Right renal pelvis (tissue), 4 donors: ENCODE measurements at places on chromosomes 2 and 18. TPM values are rescaled to one million over a fixed set of nuclear protein-coding genes. Genes with fewer than 3 reads are reported as not detected.
A peak's percentile ranks its signal among the peaks of the same experiment; 100 is the strongest.

- no peak for DNase-seq
Observed at GRCh38 chr2:134491771-134492441, 226.9 kb downstream of the TMEM163 start.

DNA sequence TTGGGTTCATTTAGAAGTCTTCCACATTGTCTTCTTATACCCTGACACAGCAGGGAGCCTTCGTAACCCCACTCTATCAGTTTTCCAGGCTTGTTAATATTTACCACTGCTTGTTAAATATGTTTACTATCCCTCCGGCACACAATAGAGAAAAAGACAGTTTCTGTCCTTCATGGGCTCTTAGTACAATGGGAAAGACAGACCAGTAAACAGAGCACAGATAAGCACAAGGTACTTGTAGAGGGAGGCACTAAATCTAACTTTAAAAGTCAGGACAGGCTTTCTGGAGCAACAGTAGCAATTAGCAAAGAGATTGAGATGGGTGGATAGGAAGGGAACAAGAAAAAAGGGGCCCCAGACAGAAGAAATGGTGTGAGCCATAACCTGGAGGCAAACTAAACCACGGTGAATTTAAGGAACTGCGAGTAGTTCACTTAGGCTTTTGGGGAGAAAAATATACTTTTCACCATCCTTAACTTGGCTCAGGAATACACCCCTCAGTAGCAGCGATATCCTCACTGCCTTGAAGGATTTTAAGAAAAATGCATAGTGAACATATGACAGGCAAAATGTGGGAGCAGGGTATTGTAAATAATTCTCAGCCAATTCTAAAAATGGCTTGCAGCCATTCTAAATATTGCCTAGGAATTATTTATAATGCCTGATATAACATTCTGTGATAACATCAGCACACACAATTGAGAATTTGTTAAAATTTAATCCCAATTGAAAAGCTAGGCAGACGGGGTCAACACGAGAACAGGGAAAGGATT, 383.7 kb downstream of the CDH2 start:
- DNase-seq = no peak

- DNase-seq = no peak
Observed at GRCh38 chr18:14124689-14125088, 7.5 kb downstream of the ZNF519 start.

The OR6B2 gene
- polyA plus RNA-seq = not detected

DNA sequence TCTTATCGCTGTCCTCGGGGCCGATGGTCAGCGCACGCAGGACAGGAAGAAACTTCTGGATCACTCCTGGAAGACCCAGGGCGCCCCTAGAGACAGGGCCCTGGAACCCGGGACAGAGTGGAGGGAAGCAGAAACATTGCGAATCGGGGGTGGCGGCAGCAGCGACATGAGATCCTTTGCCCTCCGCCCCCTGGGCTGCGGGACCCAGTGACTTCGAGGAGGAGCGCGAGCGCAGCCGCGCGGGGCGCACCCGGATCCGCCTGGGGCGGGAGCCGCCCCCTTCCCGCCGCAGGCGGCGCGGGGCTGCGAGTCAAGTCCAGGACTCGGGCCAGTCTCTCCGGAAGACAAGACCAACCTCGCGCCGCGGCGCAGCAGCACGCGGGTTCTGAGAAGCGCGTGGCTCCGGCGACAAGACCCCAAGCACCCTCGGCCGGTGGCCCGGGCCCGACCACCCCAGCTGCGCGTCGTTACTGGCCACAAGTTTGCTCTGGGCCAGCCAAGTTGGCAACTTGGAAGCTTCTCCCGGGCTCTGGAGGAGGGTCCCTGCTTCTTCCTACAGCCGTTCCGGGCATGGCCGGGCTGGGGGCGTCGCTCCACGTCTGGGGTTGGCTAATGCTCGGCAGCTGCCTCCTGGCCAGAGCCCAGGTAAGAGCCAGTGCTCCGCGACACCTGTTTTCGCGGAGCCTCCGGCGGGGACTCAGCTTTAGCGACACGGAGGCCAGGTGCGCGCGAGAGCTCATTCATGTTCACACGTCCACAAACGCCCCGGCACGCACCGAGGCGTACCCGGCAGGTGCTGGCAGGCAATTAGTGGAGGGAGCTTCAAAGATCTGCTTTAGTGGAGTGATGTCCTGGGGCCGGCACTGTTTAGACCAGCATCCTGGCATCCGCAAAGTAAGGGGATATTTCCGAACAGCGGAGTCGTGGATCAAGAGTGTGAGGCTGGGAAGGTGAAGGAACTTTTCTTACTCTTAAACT, at the start of gene PTH2R:
Gene PTH2R, plus strand, starts transcription at position 319 of the 978 bp plus-strand sequence. Its CDS starts 252 bp downstream, at position 571.
- no peak for DNase-seq

The SPP2 gene
- not detected for polyA plus RNA-seq

The CCDC74A gene
- polyA plus RNA-seq = 16.0 TPM

DNA sequence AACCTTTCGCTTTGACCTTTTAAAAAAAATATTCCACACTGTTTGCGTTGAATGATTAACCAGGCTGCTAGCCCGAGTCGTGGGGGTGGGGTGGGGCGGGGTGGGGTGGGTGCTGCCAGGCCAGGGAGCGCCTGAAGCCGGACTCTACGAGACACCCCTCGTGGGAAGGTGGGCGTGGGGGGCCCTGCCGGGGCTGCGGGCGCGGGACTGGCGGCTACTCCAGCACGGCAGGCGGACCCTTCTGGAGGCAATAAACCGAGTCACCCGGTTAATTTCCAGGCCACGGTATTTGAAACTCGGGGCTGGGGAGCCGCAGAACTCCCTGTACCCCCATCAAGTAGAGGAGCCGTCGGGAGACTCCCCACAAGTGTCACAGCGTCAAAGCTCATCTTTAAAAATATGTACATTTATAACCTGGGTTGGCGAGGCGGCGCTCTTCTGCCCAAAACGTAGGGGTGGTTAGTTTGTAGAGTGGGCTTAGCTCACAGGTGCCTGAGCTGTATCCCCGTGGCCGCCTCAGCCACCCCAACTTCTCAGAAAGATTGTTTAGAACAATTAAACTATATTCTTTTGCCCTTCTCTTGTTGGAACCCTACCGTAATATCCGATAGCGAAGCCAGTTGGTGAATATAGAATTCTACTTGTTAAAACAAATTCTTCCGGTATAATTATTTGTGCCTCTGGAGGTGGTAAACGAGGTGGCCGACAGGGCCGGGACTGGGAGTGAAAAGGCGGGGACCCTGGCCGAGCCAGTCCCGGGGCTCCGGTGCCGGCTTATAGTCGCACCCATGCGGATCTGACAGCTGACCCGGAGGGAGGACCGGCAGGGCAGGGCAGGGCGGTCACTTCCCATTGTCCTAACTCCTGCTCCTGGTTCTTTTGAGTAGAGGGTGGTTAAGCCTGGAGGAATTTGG, 1.4 kb downstream of the B3GNT2 start:
- DNase-seq = no peak

The SATB2 gene
- polyA plus RNA-seq = 18.4 TPM

- no peak for DNase-seq
Observed at GRCh38 chr2:105895990-105896764, 151.5 kb downstream of the NCK2 start.

The TNP1 gene
- polyA plus RNA-seq = not detected

GRCh38 chr2:191265311-191266170, 20.3 kb downstream of the MYO1B start:
- peak; percentile 49 for DNase-seq

DNA sequence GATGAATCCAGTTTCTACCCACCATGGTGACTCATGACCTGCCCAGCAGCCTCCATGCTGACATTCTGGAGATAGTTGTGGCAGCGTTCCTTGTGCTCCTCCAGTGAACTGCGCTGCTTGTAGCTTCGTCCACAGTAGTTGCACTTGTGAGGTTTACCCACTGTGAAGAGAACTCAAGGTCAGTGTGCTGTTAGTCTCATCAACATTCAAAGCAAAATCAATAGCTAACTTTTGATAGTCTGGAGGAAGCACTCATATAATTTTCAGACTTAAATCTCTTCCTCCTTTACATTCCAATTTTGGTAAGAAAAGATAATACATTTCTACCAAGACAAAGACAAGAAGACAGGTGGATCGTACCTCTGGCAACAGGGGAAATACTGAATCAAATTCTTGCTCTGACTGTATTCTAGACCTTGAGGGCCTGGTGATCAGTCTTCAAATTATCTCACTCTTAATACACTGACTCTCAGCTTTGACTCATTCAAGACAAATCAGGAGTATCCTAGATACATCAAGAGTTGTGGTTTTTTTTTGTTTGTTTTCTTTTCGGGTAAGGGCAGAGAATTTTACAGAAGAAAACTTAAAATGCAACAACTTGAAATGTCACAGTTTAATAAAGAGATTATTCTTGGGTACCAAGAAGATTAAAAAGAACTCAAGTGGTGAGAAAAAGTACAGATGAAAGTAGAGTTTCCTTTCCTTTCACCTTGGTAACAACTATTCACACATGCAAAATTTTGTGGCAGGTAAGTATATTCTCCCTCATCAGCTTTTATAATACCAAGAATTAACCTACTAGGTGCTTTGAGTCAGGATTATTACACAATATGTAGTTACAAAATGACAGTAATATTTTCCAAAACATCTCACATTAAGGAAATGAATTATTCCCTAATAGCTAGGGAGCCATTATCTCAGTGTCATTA, 129.2 kb downstream of the IKZF2 start:
- no peak for DNase-seq

DNA sequence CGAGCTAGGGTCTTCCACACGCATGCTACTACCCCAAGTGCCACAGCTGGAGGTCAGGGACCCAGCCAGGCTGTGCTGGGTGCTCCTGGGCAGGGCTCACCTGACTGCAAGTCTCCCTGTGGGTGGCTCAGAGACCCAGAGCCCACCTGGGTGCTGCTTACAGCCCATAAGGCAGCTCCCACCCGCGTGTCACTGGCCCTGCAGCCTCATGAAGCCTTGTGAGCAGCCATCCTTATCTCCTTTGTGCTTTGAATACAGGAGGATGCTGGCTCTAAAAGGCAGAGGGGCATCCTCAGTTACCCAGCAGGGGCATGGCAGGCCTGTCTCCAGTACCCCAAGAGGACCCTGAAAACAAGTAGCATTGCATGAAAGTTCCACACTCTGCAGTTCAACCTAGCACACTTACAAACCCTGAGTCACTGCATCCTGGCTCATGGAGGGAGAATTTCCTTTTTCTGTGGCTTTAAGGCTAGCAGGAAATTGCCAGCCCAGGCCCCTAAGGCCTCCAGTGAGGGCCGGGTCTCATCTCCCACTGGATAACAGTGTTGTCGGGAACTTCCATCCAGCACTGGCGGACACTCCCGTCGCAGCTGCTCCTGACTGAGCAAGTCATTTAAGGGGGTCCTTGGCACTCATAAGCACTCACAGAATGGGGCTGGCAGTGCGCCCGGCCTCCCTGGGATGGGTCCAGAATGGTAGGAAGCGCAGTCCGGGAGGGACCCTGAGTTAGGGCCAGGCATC, 137.1 kb downstream of the RPIA start:
- DNase-seq = no peak

The LOXHD1 gene
- 1.2 TPM for polyA plus RNA-seq

The MFSD2B gene
- polyA plus RNA-seq = 4.1 TPM

DNA sequence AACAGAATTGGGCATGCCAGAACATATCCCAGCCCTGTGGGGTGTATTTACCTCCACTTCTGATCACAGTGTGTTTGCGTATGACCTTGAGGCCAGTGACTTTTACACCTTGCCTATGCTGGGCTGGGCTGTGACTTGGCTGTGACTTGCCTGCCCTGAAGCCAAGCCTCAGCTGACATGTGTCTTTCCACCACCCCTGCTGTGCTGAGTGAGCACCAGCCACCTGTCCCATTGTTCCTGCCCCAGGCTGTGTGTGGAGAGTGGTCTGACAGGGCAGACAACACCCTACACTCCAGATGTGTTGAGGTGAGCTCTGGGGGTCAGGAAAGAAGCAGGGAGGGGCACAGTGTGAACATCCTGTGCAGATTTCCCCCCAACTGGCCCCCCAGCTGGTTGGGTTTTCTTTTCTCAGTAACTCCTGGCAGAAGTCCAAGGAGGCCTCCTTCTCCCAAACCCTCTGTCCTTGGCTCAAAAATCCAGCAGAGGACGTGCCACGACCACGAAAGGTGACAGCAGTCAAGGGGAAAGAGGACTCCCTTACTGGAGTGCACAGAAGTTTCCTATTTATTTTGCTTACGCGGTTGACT, 5.1 kb upstream of the STEAP3 start:
- peak; percentile 32 for DNase-seq

- no peak for DNase-seq
Observed at GRCh38 chr2:171590116-171590515, 67.8 kb downstream of the CYBRD1 start.

The SLC16A14 gene
- polyA plus RNA-seq = 7.6 TPM

DNA sequence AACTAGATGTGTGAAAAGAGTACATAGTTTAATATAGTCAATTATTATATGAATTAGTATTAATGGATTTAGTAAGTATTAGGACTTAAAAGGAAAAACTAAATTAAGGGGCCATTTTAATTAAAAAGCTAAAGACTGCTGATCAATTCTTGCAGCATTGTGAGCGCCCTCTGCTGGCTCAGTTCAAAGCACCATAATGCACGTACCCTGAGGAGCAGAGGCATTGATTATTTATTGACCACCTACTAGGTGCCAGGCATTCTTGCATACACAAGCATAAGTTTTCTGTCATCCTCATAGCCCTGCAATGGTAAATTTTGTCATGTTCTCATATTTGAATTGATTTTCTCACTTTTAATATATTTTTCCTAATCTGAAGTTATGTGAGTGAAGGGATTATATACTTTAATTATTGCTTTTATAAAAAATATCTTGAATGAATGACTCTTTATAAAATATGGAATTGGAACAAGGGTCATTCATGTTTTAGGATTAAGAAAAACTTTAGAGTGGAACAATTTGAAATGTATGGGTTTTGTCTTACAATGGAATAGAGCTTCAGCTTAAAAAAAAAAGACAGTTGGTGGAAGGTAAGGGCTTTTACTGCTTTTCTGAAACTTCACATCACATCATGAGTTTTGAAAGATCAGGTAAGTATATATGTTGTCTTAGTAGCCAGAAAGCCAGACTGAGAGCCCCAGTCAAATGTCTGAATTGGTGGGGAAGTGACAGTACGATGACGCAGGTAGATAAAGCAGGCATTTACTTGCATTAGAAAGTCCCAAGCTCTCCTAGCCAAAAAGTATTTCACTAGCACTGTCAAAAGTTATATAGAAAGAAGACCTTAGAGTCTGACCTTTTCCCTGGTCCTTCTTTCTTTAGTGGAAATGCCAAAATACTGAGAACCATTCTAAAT, 9.7 kb downstream of the ITGA4 start:
- no peak for DNase-seq

The KCNJ3 gene
- polyA plus RNA-seq = 8.6 TPM
